ENCODE measurements at places on chromosomes 1 and 21.

- DNase-seq, result no peak
Observed at GRCh38 chr1:239302696-239303095, 83.7 kb upstream of the CHRM3 start.

DNA sequence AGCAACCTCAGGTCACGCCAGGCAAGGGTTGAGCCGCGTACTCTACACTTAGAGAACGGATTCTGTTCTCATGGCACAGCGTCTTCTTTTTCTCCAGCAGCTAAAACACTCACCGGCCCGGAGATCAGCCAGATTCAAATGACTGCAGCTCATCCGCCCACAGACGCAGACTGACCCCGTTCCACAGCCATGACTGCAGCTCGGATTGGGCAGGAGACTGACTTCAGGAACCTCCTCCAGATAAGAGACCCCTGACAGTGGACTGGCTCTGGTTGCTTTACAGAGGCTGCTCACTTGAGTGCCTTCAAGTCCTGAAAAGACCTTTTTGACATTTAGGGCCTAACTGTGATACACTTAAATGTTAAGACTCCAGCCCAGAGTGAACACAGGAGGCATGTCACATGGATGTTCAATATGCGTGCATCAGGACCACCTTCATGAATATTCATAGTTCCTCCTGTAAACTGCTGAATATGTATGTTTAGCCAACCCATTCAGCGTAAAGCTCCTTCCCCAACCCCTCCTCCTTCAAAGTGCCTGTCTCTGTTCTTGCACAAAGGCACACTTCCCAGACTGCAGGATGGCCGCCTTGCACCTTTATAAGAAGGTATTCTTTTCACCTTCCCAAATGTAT is 42.6 kb downstream of the BACE2 start:
- DNase-seq, result no peak

DNA sequence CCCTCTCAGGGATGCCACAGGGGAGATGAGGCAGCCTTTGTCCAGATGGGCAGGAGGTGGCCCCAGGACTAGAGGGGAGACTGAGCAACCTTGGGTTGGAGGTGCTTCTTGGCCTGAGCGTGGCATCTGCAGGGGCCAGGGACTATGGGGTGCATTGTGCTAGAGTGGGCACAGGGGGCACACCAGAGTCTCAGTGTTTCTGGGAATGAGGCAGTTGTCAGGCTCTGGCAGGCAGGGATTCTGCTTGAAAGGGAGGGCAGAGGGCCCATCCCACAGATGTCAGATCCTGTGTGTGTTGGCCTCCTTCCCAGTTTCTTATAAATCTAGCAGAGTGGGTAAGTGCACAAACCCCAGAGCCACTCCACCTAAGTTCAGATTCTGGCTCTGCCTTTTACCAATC is 13.7 kb downstream of the LGR6 start:
- DNase-seq, result no peak

- DNase-seq, result no peak
Observed at GRCh38 chr1:29222686-29223085, 8.0 kb downstream of the MECR start.
